CD14-positive monocyte (primary cell): ENCODE measurements at places on chromosomes 5 and 9. TPM values are rescaled to one million over a fixed set of nuclear protein-coding genes. Genes with fewer than 3 reads are reported as not detected.

Gene TOR1B
- 18.0 TPM for polyA plus RNA-seq

Gene RAB3C
- polyA plus RNA-seq: 0.81 TPM

Gene WNK2
- polyA plus RNA-seq: not detected

Gene STK10
- polyA plus RNA-seq: 47.4 TPM

Gene SOX30
- 0.22 TPM for polyA plus RNA-seq

Gene CKMT2
- not detected for polyA plus RNA-seq

Gene VPS13A
- polyA plus RNA-seq: 0.53 and 1.8 TPM in 2 replicates

Gene CORO2A
- polyA plus RNA-seq: 3.5 TPM

Gene LAMC3
- polyA plus RNA-seq: 0.03 and 0.19 TPM in 2 replicates

Gene FYB1
- 75.3 TPM for polyA plus RNA-seq

Gene TNFSF15
- 0.11 TPM for polyA plus RNA-seq

Gene IL7R
- 0.12 and 0.38 TPM in 2 replicates for polyA plus RNA-seq

Gene FOXD4L4
- not detected for polyA plus RNA-seq

Gene GOLPH3
- 108 TPM for polyA plus RNA-seq

Gene COL5A1
- not detected for polyA plus RNA-seq

Gene TRAPPC13
- 4.5 and 12.0 TPM in 2 replicates for polyA plus RNA-seq

Gene SHC3
- not detected in 2 replicates for polyA plus RNA-seq

Gene GAS1
- 0.18 TPM for polyA plus RNA-seq

Gene SPATA31A3
- not detected for polyA plus RNA-seq

Gene FGF1
- not detected in 2 replicates for polyA plus RNA-seq

Gene ADAM19
- polyA plus RNA-seq: 3.0 TPM

Gene ZNG1A
- polyA plus RNA-seq: 8.5 and 26.7 TPM in 2 replicates

Gene GABRA1
- polyA plus RNA-seq: not detected in 2 replicates

Gene NR6A1
- 0.15 TPM for polyA plus RNA-seq

Gene LHX3
- not detected for polyA plus RNA-seq

Gene BNC2
- not detected in 2 replicates for polyA plus RNA-seq

Gene PSMD5
- 10.7 TPM for polyA plus RNA-seq

Gene PCDHGB2
- polyA plus RNA-seq: not detected

Gene LTC4S
- polyA plus RNA-seq: 2.1 and 2.9 TPM in 2 replicates

Gene PPP3R2
- polyA plus RNA-seq: not detected in 2 replicates

Gene NDUFS6
- polyA plus RNA-seq: 20.5 and 27.0 TPM in 2 replicates

Gene OLFML2A
- polyA plus RNA-seq: 0.03 TPM

Gene SLC36A2
- not detected for polyA plus RNA-seq

Gene SLCO6A1
- polyA plus RNA-seq: not detected

Gene SOWAHA
- not detected for polyA plus RNA-seq

Gene ANKRD20A1
- polyA plus RNA-seq: not detected

Gene SPATA31A6
- polyA plus RNA-seq: not detected

Gene MZB1
- 0.52 and 0.61 TPM in 2 replicates for polyA plus RNA-seq

Gene PROP1
- not detected in 2 replicates for polyA plus RNA-seq

Gene STPG3
- polyA plus RNA-seq: not detected in 2 replicates

Gene TMEM252
- polyA plus RNA-seq: not detected in 2 replicates
